Iris pigment epithelial cell (primary cell): ENCODE measurements at places on chromosomes 2 and 18.

GRCh38 chr2:102803041-102803896, 41.4 kb downstream of the TMEM182 start:
- peak; percentile 15 for DNase-seq

- no peak for DNase-seq
Observed at GRCh38 chr2:140491876-140492275, 1638.9 kb downstream of the LRP1B start.

DNA sequence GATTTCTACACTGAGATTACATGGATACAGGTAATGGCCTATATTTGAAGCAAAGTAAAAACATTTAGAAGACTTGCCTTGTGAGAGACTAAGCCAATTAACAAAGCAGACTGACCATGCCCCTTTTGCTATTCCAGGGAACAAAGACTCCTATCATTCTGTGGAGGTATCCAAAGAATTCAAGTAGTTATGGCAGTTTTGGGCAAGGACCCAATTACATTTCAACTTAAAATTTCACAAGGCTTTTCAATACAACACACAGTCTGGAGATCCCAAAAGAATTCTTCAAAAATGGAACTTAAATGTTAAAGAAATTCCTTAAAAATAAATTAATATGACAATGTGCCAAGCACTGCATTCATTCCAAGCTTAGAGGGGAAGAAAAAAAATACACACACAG, 109.2 kb upstream of the CHRNA1 start:
- DNase-seq = peak; percentile 14

DNA sequence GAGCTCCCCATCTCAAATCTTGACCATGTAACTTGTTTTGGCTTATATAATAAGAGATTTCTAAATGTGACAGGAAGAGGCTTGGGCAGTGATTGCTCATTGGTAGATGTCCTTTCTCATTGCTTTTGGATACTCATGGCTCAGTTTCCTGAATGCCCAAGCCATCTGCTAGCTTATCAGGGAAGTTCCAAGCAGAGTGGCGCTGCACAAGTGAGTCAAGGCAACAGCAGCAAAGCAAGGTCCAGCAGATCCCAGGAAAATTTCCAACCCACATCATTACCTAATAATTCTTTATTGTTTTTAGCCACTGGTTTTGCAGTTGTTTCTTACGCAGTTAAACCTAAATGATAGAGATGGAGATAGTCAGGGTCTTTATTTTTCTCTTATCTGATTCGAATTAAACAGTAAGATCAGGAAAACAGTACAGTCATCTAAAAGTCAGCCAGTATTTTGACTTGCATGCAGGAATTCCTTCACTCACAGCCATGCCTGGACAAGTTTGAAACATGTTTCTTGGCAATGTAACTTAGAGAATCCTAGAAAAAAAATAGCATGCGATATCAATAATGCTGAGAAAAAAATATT, 349.7 kb upstream of the TMEFF2 start:
- DNase-seq = peak; percentile 31

- no peak for DNase-seq
Observed at GRCh38 chr2:142892715-142893114, 15.3 kb downstream of the KYNU start.

- no peak for DNase-seq
Observed at GRCh38 chr2:74297391-74297790, 45.8 kb downstream of the SLC4A5 start.

DNA sequence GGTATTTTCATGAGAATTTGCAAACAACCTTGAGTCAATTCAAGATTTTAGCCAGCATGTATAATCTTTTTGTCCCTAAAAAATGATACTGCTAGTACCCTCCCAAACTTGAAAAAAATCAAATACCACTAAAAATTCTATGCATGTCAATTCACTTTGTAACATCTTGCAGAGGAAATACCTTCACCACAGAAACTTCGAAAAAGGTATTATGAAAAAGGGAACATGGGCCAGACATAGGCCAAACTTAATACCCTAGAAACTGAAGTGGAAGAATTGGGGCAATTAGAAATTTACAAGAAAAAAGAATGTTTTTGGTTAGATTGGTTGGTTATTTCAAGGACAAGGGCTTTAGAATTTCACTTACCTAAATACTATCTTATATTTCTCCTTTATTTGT, 48.5 kb downstream of the PAX3 start:
- no peak for DNase-seq

DNA sequence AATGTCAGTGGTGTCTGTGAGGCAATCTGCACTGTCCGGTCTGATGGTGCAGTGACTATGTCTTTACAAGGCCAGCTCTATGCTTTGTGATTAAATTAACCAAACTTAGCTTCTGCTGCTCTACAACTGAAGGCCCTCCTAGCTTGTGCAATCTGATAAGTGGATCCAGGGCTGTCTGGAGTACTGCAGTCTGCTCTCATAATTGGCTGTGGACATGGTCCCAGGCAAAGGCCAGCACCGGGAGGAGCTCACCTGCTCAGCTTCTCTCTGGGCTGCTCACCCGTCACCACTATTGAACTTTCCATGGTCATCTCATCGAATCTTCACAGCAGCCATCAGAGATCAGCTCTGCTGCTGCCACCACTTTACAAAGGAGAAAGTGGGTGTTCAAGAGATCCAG, 13.0 kb upstream of the APCDD1 start:
- no peak for DNase-seq

DNA sequence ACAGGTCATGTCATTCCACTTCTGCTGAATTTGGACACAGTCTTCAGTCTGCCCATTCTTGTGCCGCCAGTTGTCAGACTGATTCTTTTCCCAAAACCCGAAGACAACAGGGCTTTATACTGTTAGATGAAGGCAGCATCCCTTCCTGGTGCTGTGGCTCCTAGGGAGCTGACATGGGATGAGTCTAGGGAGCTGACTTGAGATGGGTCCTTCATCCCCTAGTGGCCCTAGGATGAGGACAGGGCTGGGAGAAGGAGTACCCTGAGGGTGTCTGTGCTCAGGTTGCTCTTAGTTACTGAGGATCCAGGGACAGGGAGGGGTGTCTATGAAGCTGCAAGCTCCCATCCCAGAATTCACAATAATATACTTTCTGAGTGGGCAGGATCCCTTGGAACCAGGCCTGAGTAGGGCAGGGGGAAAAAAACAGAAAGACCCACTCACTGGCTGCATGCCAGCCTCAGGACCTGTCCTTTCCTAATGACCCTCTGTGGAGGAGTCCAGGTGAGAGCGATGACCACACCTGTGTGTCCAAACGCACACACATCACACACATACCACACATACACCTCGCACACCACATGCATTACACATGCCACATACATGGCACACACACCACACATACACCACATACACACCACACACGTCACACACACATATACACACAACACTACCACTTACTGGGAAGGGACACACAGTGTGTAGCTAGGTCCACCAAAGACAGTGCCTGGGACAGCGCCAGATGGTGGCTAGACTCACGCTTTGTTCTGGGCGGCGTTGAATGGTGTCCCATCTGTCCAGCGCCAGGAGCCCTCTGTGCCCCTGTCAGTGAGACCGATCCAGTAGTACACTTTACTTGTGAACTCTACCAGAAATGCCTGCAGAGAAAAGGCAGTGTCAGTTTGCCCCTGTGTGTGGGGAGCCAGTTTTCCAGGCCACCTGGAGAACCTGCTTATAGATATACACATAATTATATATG, 11.1 kb downstream of the CLEC4F start:
- DNase-seq = no peak

GRCh38 chr2:38581193-38582147, 21.3 kb downstream of the HNRNPLL start:
- DNase-seq = peak; percentile 78

DNA sequence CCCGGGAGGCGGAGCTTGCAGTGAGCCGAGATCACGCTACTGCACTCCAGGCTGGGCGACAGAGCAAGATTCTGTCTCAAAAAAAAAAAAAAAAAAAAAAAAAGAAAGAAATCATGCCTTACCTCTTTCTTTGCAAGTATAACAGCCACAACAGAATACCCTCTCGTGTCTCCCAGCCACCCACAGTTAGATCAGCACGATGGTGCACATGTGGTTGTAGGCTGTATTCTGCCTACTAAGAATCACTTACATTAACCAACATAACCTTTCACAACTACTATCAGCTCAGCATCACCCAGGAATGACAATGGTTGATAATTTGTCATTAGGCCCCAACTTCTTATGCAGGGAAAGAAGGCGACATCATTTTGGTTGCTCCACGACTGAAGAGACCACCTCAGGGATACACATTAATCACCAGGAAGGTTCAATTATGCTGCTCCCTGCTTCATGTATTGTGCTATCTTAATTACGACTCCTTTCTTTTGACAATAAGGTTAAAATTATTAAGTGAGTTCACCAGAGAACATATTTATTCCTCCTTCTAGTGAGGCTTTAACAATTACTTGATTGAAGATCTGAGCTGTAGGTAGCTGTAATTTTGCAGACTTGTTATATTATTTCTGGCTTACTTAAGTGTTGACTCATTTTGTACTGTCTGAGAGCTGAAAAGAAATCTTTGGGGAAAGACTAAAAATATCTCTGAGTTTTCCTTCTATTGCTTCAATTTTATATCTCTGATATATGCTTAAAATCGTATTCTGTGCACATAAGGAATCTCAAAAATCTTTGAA, 120.1 kb downstream of the LRP1B start:
- no peak for DNase-seq

GRCh38 chr2:66457545-66457944, 22.6 kb downstream of the MEIS1 start:
- DNase-seq = no peak

DNA sequence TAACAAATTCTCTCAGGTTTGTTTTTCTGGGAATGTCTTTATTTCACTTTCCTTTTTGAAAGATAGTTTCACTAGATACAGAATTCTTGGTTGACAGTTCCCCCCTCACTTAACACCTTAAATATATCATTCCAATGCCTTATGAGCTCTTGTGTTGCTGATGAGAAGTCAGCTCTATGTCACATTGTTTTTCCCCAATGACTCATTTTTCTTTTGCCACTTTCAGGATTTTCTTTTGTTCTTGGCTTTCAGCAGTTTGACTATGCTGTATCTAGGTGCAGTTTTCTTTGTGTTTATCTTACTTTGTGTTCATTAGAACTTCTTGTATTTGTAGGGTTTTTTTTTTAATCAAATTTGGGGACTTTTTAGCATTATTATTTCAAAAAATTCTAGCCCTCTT, 5.6 kb upstream of the RALBP1 start:
- no peak for DNase-seq

GRCh38 chr18:8704361-8705237, 757 bp upstream of the MTCL1 start:
- DNase-seq = peak; percentile 91

- no peak for DNase-seq
Observed at GRCh38 chr18:26543373-26543772, 5.0 kb downstream of the KCTD1 start.

- no peak for DNase-seq
Observed at GRCh38 chr18:72849671-72850070, 18.1 kb downstream of the NETO1 start.

GRCh38 chr2:51014759-51015158, 17.2 kb downstream of the NRXN1 start:
- no peak for DNase-seq

GRCh38 chr2:43724728-43725526, 48.7 kb upstream of the C1GALT1C1L start:
- peak; percentile 33 for DNase-seq

DNA sequence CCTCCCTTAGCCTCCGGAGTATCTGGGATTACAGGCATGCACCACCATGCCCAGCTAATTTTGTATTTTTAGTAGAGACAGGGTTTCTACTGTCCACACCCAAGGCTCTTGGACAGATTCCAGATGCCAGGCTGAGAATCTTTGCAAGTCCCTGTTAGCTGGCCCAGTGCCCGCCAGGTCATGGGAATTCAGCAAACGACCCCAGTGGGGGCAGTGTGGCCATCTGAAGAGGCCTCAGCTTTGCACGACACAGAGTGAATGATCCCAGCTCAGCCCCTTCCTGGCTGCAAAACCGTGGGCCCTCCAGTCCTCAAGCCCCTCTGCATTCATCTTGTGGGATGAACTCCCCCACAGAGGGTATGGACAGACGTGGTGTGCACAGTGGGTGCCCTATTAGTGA, 179.5 kb upstream of the ID2 start:
- no peak for DNase-seq

DNA sequence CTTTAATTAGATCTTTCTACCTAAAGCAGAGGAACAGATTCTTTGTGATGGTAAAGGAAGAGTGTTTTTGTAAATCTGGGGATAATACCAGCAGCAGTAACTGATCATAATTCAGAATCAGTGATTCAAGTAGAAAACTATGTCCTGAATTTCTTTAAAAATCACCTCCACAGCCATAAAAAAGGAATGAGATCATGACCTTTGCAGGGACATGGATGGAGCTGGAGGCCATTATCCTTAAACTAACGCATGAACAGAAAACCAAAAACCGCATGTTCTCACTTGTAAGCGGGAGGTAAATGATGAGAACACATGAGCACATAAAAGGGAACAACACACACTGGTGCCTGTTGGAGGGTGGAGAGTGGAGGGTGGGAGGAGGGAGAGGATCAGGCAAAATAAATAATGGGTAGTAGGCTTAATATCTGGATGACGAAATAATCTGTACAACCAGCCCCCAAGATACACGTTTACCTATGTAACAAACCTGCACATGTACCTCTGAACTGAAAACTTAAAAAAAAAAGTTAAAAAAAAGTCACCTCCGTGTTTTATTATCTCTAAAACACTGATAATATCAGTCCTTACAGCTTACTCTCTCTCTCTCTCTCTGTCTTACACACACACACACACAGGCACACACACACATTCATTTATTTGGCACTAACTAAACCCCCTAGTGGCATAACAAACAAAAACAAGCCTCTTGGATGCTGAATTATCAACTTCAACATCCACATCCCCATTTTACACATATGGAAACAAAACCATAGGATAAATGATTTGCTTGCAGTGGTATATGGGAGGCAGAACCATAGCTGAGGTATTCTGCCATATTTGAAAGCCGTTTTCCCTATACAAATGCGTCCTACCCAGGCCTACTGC, 1.4 kb downstream of the TM4SF20 start:
- DNase-seq = no peak

GRCh38 chr18:27843783-27844777, 332.9 kb downstream of the CDH2 start:
- peak; percentile 97 for DNase-seq

DNA sequence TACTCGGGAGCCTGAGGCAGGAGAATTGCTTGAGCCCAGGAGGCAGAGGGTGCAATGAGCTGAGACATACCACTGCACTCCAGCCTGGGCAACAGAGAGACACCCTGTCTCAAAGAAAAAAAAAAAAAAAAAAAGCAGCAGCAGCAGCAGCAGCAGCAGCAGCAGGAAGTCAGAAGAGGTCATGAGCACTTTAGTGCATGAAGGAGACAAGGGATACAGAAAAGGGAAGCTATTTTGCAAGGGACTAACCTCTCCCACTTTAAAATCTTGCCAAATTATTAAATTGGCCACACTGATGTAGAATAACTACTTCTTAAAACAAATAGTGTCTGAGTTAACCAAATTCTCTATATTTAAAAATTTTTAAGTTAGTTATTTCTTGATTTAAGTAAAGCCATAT, 113.4 kb upstream of the PDE1A start:
- no peak for DNase-seq
